GM04504 (cell line): ENCODE measurements at places on chromosomes 11 and 22.

- DNase-seq: no peak
These were observed 558.5 kb downstream of the MN1 start for GRCh38 chr22:27242917-27243589.

GRCh38 chr11:102564110-102564509 lies 33.6 kb upstream of the MMP7 start:
- DNase-seq: no peak

GRCh38 chr11:118705791-118706545 lies 26.5 kb upstream of the TREH start:
- no peak for DNase-seq

DNA sequence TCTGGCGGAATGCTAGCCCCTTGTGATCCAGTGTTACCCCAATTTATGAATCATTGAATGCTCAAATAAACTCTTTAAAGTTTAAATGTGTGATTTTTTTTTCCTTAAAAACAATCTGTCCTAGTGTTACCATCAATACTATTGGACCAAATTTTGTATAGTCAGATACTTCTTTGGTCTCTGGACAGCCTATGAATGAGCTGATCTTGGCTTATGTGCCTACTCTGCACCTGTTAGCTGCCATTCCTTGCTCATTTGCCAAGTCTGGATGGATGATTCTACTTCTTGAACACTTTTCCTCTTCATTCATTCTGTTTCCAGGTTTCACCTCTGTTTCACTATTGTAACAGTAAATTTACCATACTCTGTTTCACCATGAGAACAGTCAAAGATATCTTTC lies 226.5 kb upstream of the ZBED5 start:
- no peak for DNase-seq

DNA sequence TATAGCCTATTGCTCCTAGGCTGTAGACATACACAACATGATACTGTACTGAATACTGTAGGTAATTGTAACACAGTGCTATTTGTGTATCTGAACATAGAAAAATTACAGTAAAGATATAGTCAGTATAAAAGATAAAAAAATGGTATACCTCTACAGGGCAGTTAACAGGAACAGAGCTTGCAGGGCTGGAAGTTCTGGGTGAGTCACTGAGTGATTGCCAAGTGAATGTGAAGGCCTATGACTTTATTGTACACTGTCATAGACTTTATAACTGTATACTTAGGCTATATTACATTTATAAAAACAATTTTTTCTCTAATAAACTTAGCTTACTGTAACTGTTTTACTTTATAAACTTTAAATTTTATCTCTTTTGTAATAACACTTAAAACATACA lies 332.4 kb upstream of the ARHGAP42 start:
- DNase-seq: no peak

DNA sequence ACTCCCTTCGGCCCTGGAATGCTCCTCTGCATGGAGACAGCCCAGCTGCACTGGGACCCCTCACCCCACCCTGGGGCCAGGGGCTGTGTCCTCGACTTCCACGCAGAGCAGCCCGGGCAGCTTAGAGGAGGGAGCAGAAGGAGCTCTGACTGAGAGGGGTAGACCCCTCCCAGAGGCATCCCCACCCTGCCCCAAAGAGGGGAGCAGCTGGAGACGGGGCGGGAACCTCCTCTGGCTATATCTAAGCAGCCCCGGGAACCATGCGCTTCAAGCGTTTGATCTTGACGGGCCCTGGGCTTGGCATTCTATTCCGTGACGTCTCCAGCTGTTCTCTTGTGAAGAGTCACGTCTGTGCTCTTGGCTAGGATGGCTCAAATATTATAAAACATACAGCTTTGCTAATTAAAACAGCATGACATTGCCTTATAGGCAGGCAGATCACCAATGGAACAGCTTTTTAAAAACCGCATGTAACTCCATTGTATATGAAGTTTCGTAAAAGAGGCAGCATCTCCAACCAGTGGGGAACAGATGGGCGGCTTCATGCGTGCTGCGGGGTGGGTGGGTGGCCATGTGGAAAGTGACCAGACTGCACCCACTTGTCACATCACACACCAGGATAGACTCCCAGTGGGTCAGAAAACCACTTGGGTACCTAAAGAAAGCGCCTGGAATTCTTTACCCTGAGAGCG lies 7.7 kb downstream of the KCNQ1 start:
- DNase-seq: no peak

DNA sequence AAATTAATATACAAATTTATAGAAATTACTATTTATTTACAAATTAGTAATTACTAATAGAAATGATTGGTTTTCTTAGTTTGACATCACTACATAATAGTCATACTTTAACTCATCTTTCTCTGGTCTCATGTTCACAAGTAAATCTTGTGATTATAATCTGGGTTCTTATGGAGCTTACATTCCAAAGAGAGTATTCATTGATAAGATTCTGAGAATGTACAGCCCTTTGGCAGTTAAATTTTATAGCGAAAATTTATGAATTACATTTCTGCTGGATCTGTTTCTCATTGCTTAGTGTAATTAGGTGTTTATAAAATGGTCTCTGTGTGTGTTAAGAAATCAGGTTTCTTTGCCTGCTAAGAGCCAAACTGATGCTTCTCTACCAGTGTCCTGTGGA lies 175.2 kb downstream of the TMEM135 start:
- DNase-seq: peak; percentile 2

GRCh38 chr11:132493801-132494200 lies 1038.5 kb downstream of the OPCML start:
- no peak for DNase-seq

- peak; percentile 58 for DNase-seq
These were observed 62.1 kb upstream of the NUP50 start for GRCh38 chr22:45101515-45102227.

DNA sequence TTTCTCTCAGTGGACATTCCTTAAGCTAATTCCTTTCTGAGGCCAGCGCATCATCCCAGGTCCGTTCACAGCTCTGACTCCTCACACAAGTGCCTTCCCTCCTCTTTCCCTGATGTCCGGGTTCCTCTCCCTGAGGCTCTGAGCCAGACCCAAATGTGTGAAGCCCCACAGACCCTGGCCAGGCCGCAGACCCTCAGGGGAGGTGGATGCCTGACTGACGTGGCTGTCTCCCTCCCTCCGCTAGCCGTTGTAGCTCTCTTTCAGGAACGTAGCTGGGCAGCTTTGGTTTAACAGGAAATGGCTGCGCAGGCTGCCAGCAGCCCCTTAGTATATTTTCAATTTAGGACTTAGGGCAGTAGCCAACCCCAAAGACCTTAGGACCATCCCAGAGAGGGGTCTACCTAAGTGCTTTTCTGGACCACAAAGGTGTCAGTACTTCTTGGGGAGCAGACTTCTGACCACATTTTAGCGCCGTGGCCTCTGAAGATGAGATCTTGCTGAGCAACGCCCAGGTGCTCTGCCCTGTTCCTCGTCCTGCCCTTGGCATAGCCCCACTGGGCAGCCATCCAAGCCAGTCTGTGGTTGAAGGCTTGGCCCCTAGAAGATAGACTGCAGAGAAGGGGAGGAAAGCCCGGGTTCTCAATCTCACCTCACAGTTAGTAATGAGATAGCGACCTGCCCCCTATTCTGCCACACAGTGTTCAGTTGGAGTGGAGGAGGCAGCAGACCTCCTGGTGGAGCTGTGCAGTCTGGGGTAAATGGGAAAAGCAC lies 27.0 kb downstream of the MYBPC3 start:
- no peak for DNase-seq

- DNase-seq: no peak
These were observed 6.0 kb upstream of the CLCF1 start for GRCh38 chr11:67379061-67380058.

DNA sequence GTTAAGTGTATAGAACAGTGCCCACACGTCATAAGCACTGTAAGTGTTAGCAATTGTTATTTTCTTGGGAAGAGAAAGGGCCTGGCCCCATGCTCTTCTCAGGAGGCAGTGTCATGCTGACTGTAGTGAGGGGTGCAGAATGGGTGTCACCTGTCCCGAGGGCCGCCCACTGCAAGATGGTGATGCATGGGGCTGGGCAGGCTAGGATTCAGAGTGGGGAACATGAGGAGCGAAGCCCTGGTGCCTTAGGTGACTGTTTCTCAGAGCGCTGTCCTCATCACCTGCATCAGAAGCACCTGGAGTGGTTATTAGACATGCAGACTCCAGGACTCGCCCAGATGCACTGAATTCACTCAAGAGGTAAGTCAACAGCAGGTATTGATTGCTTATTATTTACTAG lies 101.0 kb upstream of the PARVA start:
- no peak for DNase-seq

- DNase-seq: no peak
These were observed 21.0 kb upstream of the UVRAG start for GRCh38 chr11:75793966-75794365.

GRCh38 chr11:41947392-41947791 lies 487.9 kb upstream of the LRRC4C start:
- no peak for DNase-seq

DNA sequence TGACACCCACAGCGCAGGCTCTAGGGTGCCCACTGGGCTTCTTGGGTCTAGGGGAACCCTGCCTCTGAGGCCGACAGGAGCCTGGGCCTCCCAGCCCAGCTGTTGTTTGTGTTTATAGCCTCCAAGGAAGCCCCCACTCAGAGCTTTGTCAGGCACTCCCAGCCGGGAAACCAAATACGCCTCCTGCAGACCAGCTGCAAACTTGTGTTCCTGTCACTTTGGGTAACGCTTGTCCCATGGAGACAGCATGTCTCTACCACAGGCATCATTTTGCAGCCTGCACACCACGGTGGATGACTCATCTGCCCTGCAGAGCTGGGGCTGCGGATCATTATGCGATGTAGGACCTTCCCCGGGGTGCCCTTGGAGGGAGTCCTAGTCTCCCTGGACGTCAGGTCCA lies 40.6 kb upstream of the CRYBB3 start:
- no peak for DNase-seq

GRCh38 chr11:23124996-23125395 lies 264.7 kb upstream of the CCDC179 start:
- DNase-seq: no peak

DNA sequence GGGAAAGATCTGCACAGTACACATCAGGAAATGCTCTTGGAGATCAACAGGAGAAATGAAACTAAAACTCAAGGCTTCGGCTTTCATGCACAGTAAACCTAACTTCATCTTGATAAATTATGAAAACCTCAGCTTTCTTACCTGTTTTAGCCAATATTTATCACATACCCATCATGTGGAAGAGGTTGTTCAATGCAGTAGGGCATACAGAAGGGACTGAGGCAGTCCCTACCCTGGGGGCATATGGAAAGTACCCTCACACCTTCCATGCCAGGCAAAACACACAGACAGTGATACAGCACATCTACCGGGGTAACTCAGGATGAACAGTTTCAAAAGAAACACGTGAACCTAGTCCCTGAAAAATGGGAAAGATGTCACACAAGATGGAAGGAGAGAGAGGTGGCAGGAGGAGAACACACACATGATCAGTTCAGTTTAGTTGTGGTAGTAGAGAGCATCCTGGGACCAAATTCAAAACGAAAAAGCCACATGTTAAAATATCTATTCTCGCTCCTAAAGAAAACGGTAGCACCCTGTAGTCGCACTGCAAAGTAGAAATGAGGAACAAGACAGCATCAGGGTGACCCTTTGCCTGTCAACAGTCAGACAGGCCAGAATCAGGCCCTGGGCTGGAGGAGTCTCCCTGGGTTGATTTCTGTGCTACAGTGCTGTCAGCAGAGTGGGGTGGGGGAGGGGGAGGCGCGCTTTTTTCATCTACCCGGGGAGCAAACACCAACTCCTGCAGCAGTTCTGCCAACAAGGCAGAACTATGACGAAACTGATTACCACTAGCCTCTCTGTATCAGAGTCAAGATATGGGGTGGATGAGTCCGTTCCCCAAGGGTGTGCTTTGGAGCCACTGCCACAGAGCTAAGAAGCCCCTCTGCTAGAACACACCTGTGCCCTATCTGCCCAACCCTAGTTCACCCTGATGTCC lies 1.3 kb downstream of the HIRA start:
- DNase-seq: no peak

GRCh38 chr11:108985945-108986279 lies 321.0 kb downstream of the DDX10 start:
- no peak for DNase-seq

DNA sequence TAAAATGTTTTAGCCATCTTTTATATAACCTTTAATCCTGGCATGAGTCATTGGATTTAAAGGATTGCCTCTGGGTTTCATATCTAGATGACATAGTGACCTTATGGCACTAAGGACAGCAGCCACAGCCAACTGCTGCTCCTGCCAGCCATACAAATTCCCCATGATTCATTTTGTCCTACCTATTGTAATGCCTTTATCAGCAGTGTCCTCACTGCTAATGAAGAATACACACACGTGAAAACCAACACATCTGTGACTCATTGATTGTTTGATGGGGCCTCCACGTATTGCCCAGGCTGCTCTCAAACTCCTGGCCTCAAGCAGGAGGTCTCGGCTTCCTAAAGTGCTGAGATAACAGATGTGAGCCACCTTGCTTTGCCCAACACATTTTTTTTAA lies 1.8 kb downstream of the LDHAL6A start:
- DNase-seq: no peak

DNA sequence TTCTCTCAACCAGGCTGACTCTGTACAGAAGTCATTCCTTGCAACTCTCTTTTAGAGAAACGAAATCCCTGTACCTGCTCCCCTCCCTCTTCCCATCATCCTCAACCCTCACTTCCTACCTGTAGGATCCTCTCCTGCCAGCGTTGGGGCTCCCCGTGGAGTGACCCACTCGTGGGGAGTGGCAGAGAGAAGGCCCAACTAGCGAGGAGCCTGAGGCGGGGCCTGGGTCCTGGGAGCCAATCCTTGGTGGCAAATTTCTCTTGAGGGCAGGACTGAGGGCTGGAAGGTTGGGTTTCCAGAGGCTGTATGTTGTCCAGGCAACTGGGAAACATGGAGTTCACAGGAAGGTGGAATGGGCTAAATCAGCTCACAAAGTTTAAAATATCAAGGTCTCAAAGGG lies 10.4 kb downstream of the NHERF4 start:
- DNase-seq: peak; percentile 37

- no peak for DNase-seq
These were observed 59.0 kb upstream of the CD82 start for GRCh38 chr11:44506375-44507016.

DNA sequence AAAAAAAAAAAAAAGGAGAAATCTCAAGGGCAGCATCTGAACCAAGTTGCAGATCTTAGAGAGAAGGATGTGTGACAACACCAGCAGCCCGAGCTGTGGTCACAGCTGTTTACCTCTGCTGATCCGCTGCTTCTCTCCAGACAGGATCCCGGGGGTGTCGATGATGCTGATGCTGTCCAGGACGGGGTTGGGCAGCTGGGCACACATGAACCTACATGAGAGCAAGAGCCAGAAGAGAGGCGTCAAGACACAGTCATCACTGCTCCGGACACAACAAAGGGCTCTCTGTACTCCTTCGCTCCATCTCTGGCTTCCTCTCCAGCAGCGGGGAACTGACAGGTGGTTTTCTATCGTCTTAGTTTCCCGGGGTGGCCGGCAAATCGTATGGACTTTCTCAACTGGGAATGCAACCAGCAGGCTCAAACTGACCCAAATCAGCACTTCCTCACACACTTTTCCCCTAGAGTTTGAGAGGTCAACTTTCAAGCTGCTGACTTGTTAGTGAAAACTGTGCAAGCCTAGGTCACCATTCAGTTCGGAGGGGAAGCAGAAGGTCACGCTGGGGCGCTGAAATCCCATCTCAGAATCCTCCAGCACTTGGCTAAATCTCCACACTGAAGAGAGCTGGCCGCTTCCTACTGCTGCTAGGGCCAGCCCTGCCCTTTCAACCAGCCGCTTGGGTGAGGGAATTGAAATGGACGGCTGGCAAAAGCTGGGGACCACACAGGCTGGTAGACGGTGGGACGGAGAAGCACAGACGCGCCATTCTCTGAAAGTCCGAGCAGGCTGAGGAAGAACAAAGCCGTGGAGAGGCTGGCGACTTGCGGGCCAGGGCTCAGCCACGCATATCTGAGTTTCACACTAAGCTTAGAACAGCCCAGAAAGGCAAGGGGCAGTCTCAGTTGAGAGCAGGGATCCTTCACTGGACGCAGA lies 3.8 kb downstream of the EHD1 start:
- DNase-seq: no peak
